GM12864 (cell line): ENCODE measurements at places on chromosomes 1 and 21.
A peak's percentile ranks its signal among the peaks of the same experiment; 100 is the strongest.

- no peak for DNase-seq
These were observed 278.0 kb upstream of the KAZN start for GRCh38 chr1:14320518-14320917.

DNA sequence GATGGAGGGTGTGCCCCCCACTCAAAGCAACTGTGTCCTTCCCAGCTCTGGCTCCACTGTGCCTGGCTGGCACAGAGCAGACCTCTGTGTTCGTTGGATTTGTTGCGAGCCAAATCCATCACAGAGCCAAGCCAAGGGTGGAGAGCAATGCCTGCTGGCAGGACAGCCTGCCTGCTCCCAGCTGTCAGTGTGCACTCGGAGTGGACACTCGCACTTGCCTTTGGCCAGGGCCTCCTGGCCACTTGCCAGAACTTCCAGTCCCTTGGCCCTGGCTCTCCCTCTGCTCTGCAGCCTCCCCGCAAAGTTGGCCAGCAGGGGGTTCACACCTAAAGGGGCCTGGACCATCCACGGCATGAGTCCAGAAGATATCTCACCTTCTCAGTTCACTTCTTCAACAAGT lies 16.4 kb downstream of the HEYL start:
- no peak for DNase-seq

DNA sequence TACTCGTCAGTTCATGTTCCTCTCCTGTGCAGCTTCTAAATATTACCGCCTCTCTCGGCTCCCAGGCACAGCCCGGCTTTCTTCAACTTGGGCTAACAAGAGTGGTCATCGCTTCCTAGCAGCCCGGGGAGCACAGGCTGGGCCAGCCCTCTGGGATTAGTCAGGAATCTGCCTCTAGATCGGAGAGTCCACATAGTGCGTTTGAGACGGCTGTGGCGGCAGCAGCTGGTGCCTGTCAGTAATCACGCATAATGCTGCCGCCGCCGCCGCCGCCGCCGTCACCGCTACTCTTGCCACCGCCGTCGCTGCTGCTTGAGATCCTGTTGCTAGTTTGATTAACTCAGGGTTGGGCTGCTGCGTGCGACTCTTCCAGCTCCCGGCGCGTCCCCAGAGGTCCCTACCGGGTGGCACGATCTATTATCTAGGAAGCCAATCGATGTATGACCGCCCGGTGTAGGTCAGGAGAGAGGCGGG lies at the start of gene RXRG:
Gene RXRG (minus strand): TSS at position 230 of the 474 bp plus-strand sequence. CDS start 233 bp downstream, outside the sequence.
- DNase-seq = no peak

GRCh38 chr1:240310226-240310925 lies 218.7 kb downstream of the FMN2 start:
- no peak for DNase-seq

GRCh38 chr1:8276173-8276914 lies 41.6 kb upstream of the SLC45A1 start:
- peak; percentile 54 for DNase-seq

DNA sequence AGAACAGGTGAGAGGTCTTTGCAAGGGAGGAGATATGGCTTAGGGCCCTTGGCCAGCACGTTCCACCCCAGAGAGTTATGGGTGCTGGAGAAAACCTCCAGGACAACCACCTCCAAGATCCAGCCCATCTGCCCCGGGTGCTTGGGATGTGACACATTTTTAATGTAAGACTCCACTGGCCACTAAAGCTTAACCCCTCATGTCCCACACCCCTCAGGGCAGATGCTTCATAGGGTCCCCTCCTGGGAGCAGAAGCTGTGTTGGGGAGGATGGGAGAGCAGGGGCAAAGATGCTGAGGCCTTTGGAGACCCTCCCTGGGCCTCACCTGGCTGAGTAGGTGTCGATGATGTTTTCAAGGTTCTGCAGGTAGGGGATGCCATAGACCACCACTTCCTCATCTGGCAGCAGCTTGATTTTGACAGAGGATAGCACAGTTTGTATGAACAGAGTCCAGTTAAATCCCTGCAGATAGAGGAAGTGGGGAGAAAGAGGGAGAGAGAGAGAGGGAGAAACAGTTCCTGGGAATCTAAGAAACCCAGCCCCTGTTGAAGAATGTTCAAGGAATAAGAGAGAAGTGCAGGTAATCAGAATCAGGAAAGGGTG lies 11.9 kb downstream of the PRXL2B start:
- DNase-seq = no peak

DNA sequence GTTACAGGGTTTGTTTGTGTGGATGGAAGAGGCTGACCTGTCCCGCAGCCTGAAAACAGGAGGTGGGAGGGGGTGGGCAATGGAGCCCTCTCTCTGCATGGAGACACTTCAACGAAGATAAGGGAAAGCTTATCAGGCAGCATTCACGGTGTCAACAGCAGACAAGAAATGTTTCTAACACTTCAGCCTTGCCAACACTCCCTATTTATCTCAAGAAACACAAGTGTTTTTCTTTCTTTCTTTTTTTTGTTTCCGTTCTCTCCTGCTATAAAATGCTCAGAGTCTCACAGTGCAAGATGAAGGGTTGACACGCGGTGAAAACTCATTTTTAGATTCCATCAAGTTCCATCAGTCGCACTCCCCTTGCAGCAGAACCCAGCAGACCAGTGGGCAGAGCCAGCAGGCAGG lies 594.4 kb downstream of the MATN1 start:
- DNase-seq = no peak

DNA sequence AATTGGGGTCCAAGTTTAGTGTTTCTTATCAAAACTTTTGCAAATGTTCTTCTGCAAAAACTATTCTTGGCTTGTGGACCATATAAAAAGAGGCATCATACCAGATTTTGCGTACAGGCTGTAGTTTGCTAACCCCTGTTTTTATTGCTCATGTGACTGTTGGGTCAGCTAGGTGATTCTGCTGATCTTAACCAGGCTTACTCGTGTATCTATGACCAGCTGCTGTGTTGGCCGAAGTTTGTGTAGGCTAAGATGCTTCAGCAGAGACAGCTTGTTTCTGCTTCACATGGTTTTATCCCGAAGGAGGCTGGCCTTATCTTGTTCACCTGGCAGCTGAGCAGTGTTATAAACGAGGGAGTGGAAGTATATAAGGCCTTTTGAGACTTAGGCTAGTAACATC lies 38.2 kb downstream of the POU2F1 start:
- DNase-seq = no peak

GRCh38 chr21:35197992-35198431 lies 148.9 kb upstream of the RUNX1 start:
- DNase-seq = no peak

- no peak for DNase-seq
These were observed 6.0 kb upstream of the SEC16B start for GRCh38 chr1:177975588-177976495.

DNA sequence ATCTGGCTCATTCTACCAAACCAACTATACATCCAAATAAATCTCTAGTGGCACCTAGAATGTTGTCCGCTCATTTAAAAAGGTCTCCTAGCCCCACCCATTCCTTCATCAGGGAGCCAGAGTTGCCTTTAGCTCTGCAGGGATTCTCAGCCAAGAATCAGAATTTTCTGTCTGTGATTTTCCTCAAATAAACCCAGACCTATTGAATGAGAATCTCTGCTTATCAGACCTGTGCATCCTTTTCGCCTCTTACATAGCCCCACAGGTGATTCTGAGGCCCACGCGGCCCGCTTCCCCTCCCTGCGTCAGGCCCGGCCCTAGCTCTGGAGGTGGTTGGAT lies 410 bp upstream of the TDRD5 start:
- no peak for DNase-seq

- DNase-seq = no peak
These were observed 2.2 kb downstream of the JUN start for GRCh38 chr1:58781541-58782177.

- DNase-seq = no peak
These were observed 90.2 kb downstream of the SPSB1 start for GRCh38 chr1:9382643-9383491.

- no peak for DNase-seq
These were observed 20.6 kb upstream of the LRRN2 start for GRCh38 chr1:204705888-204706837.

- DNase-seq = no peak
These were observed 39.7 kb upstream of the JUN start for GRCh38 chr1:58823481-58824010.

- DNase-seq = no peak
These were observed 88.2 kb downstream of the GDAP2 start for GRCh38 chr1:117841117-117841650.

DNA sequence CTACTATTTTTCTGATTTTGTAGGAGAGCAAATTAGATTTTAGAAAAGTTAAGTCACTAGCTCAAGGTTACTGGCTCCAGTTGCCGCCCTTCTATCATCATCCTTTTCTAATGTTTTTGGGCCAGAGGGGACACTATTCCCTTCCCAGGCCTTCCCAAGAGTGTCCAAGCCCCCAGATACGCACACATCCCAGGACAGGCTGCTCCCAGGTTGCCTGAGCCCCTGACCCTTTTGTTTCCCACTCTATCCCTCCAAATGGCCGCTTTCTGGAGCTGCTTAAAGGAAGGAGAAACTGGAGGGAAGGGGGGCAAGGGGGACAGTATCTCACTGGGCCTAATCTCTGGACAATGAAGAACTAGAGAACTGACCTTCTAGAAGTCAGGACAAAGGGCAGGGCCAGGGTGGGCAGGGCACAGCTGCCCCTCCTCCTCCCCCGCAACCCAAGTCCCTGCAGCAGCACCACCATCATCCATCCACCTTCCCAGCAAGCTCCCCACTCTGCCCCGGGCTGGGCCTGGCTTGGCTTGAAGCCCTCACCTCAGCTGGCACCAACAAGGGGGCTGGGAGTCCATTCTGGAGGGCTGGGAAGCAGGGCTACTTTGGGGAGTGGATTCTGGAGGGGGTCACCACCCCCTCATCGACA lies 1.1 kb upstream of the MAP7D1 start:
- DNase-seq = no peak

DNA sequence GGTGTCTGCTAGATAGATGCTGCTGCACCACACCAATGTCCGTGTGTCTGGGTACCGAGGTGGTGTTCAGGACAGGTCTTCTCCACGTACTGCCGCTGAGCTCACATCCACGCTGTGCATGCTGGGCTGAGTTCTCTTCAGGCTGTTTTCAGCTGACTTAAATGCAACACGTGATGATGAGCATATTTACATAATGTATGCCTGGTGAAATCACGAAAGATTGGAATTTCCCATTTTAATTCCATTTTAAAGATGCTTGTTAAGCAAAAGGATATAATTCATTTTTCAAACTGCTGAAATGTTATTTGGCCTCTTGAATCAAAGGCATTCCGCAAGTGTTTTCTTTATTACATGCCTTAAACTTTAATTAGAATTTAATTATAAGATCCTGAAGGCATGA lies 107.9 kb downstream of the FGGY start:
- DNase-seq = no peak

GRCh38 chr1:29824511-29825273 lies 588.4 kb downstream of the PTPRU start:
- no peak for DNase-seq

DNA sequence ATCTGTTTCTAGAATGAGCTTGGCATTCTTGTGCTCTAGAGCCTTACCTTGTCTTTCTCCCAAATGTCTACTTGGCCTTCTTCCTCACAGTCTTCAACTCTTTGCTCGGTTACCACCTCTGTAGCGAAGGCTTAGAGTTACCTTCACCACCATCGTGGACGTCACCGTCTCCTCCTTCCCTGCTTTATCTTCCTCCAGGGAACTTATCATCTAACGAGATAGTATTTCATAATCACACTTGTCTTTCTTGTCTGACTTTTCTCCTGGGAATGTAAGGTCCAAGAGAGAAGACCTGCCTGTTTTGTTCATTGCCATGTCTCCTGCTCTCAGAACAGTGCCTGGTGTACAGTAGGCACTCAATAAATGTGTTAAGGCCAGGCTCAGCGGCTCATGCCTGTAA lies 115.6 kb downstream of the GREM2 start:
- DNase-seq = no peak

GRCh38 chr1:112237983-112238545 lies 157.9 kb upstream of the CTTNBP2NL start:
- DNase-seq = no peak

DNA sequence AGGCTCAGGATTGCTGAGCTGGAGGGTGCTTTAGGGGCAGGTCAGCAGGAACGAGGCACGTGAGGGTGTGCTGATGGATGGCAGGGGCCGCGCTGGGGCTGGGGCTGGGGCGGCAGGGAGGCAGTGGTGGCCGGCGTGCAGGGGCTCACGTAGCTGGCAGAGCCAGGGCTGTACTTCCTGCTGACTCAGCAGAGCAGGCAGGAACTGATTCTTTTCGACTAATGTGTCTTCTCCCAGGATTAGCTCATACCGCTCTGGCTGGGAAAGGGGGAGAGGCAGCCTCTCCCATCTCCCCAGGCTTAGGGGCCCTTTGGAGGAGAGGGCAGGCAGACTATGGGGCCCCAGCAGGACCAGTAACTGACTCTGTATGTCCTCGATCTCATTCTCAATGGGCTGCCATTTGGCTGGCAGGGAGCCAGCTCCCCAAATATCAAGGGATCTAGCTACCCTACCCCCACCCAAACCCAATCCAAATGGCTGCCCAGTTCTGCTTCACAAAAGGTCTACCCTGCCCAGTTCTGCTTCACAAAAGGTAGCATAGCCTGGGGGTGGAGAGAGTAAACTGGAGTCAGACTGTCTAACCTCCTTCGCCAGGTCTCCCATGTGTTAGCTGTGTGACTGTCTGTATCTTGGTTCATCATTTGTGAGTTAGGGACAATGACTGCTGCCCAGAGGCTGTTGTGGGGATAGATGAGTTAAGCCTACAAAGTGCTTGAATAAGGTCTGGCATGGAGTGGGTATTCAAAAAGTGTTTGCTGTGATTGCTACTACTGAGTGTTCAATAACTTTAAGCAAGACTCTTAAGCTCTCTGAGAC lies 100.1 kb upstream of the SLC2A1 start:
- no peak for DNase-seq

GRCh38 chr1:65471861-65472332 lies 51.4 kb downstream of the LEPR start:
- no peak for DNase-seq

DNA sequence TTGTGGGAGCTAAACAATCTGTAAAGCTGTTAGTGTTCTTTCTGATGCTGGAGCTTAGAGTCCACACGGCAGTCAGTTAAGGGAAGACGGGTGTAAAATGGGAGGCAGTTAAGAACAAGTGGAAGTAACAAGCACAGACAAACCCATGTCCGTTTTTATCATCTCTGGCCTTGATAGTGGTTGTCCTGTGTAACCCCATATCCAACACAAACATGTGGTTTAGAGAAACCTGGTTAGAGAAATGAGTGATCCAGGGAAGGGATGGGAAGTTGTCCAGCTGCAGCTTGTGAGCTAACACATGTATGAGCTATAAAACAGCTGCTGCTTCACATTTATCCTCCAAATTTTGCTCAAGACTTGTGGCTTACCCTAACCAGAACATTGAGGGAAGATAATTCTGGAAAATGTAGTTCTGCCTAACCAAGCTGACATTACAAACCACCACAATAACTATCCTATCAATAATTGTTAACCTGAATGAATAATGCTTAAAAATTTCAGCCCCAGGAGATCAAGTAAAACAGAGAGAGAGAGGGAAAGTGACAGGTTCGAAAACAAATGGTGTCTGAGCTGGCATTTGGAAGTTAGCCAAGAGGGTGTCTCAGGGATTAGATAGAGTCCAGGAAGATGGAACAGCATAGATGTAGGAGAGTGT lies 10.6 kb upstream of the C1orf162 start:
- no peak for DNase-seq

GRCh38 chr1:18997508-18997907 lies 41.0 kb upstream of the IFFO2 start:
- DNase-seq = no peak
